ENCODE measurements at places on chromosomes 2 and 18.

DNA sequence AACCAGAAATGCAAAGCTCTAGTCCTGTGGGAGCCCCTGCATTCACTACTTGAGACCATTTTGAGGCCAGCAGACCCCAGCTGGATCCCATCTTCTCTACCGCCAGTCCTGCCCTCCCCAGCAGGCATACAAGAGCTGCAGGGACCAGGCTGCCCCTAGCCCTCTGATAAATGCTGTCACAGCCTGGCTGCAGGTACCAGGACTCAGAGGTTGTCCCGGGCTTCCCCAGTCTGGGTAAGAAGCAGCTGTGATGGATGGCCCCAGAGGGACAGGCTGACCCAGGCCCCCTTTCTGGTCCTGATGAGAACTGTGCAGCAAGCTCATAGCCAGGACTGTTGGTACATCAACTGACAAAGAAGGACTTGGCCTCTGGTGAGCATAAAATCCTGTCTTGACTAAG is 132.9 kb upstream of the APCDD1 start:
- no peak for DNase-seq

DNA sequence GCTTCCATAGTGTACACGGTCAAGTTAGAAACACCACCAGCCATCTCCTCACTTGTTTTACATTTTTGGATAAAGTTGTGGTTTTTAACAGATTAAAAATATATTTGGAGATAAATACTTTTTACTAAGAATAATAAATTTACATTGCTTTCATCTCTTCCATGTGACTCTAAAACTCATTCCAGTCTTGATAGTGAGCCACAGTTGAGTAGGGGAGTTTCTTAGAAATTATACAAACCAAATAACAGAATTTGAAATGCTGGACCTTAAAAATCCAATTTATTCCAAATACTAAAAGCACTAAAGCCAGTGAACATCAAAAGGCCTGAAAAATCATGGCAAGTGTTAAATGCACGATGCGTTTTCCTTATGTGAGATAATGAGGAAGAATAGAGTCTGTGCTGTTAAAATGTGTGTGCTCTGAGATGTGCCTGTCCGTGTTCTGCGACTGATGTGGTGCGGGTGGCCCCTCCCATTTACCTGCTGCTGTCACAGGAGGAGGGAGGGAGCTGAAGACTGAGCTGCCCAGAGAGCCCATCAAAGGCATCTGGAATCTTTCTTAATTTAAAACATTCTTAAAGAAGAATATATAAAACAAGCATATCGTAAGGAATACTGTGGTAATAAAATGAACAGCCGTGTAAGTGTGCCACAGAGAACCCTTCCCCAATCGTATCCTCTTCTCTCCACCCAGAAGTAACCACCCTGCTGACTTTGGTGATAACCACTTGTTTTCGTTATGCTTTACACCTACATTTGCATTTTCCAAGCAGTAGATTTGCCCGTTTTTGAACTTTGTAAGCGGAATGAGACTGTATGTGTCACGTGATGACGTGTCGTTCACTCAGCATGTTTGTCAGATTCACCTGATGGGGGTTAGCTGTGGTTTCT is 57.0 kb upstream of the TXNDC2 start:
- DNase-seq: no peak

GRCh38 chr18:26335571-26336487 is 109.6 kb downstream of the TAF4B start:
- no peak for DNase-seq

GRCh38 chr18:12248926-12249720 is 5.0 kb upstream of the CIDEA start:
- DNase-seq: no peak
